ENCODE measurements at places on chromosomes 2 and 18.

DNA sequence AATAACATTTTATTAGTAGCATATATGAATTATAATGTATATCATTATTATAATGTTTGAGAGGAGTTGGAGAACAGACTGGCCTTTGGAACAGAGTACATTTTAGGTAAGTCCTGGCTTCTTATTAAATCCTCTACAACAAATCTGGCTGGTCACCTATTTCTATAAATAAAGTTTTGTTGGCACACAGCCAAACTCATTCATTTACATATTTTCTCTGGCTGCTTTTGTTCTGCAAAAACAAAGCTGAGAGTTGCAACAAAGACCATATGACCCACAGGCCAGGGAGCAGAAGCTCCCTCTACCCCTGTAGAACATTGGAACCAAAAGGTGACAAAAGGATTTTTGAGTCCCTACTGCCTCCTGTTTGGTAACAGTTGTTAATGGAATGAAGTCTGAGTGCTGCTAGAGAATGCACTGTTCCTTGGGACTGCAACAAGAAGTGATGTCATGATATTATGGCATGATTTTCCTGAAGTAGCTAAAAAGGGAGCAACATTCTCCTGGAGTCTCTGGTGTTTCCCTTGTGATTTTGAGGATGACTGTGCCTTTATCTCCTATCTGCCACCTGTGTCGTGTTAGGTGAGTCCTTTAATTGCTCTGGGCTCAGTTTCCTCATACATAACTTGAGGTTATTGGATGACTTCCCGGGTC lies 22.0 kb upstream of the SP9 start:
- DNase-seq = no peak

GRCh38 chr2:227793148-227793712 lies 20.4 kb upstream of the CCL20 start:
- DNase-seq = no peak

GRCh38 chr2:58913082-58913726 lies 672.1 kb upstream of the FANCL start:
- no peak for DNase-seq

DNA sequence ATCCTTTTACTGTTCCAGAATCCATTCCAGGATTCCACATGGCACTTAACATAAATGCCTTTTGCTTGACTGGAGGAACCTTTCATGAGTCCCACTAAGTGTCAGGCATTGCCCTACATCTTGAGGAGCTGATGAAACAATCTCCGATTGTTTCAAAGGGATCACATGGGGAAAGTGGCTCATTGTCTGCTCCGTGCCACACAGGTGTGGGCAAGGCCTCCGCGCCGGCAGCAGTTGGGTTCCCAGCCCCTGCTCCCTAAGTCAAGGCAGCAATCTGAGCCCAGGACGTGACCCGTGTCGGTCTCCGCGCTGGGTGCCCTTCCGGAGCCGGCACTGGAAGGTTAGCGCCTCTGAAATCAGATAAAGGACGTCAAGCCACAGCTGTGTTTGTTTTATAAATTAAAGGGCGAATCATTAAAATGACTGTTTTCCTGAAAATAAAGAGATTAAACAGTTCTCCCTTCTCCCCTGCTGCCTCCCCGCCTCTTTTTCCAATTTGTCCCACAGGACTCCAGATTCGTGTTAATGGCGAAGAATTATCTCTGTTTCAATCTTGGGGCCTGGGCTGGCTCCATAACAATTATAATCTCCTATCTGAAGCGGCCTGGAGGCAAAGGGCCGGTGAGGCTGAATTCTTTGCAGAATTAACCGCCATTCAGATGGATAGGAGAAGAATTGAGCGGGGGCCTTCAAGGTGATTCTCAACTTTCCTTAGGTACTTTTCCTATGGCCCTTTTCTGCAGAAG lies 84.3 kb upstream of the FZD7 start:
- no peak for DNase-seq

- no peak for DNase-seq
Observed at GRCh38 chr2:82314836-82315472, 2010.4 kb upstream of the LRRTM1 start.

DNA sequence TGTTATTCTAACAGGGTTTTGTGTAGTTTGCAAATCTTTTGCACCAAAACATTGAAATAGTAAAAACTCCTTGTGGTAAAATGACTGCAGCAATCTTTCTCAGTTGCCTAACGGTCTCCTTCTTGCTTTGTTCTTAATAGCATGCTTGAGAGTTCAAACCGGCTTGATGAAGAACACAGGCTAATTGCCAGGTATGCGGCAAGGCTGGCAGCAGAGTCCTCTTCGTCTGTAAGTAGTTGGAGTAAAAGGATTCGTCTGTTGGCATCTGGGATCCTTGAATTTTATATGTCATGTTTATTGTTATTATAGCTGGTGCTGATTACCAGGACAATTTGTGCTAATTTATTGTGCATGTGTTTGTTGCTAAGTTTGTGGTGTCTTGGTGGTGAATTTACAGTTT lies 138.1 kb downstream of the DTNA start:
- no peak for DNase-seq

GRCh38 chr2:240930631-240931318 lies 24.6 kb downstream of the CROCC2 start:
- DNase-seq = no peak

GRCh38 chr2:56508662-56509061 lies 324.9 kb downstream of the CCDC85A start:
- DNase-seq = no peak

DNA sequence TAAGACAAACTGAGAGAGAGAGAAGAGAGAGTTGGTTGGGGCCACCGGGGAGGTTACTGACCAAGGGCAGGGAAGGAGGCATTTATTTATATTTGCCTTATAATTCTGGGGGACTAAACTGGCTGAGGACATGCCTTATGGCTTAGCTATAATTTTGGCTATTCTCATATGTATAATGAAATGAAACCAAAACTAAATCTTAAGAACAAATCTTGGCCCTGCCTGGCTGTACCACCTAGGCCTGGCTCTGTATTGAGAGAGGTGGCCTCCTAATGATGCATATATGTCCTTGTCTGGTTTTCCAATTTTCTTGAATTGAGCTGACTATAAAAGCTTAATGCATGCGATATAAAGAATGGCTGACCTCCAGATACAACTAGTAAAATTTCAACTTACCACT lies 3.5 kb upstream of the PPP1CB start:
- no peak for DNase-seq

GRCh38 chr18:46067438-46068007 lies 4.5 kb downstream of the PSTPIP2 start:
- DNase-seq = no peak

DNA sequence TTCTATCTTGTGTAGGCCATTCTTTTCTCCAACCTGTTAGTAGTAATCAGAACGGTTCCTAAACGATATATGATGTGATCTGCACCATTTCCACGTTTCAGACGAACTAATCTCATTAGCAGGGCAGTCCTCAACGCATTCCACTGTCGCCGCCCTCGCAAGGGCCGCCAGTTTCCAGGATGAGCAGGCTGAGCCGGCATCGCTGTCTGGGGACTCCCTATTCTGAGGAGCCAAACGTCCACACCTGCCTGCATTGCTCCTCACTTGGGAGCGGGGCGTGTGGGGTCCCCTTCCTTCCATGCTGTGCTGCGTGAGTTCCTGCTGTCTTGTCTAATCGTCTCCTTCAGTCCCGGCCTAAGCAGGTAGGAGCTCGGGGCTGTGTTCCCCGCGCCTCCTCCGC lies 76.6 kb downstream of the PSMG2 start:
- DNase-seq = no peak

DNA sequence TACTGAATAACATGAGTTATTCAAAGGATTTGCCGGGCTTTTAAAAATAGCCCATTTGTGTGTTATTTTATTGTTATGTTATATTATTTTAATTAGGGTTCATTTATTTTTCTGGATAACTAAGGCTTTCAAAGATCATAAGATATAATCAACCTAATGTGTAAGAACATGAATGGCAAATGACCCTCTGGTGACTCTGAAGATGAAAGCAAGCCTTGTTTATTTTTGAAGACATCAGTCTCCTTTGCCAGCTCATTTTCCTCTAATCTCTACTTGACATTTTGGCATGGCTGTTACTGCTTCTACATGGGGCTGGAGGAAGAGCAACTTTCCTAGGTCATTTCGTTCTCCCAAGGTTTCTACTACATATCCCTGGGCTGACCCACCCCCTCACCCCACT lies 10.6 kb downstream of the FAP start:
- no peak for DNase-seq

- DNase-seq = no peak
Observed at GRCh38 chr2:191178806-191179514, 28.2 kb upstream of the STAT4 start.

DNA sequence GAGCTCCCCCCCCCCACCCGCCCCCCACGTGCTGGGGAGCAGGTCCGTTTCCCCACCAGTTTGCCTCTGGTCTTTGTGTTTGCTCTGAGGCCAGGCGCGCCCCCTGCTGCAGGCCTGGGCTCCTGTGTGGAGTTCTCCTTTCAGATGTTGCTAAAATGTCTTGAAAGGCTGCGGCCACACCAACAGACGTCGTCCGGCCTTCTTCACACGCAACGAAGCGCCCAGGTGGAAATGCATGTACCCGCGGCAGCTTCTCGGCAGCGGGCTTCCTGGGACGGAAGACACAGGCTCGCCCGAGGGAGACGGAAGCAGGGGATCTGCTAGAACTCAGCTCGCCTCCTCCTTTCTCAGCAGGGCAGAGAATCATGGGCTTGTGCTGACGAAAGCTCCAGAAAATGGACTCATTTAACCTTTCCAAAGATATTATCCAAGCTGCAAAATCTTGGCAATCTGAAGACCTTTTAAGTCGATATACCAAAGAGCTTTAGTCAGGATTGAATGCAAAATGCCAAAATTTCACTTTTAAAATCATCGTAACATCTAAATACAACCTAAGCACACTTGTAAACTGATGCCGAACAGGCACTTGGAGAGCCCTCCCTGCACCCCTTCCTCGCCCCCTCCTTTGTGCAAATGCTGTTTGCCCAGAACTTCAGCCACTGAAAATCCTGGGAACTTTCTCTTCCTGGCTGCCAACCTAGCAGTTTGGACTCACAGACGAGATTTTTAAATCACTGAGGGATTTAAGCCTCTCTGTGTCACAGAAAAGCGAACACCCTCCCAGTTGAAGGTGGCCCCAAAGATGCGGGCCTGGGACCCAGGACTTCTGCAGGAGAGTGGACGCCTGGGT lies 125.5 kb upstream of the ZNF516 start:
- DNase-seq = peak; percentile 19

DNA sequence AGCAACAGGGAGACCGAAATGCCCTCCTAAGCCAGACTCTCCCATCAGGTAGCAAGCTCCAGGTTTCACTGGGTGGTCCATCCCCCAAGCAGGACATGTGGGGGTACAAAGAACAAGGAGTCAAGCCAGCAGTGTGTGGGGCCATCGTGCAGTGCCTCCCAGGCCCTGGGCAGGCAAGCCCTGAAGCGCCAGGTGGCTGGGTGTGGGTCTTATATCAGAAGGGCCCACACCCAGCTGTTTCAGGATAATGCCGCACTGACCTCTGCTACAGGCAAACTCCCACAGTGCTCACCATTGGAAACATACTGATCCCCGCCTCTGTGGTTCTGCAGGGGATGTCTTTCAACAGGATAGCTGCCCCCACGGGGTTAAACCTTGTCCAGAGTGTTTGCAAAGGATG lies 174.2 kb upstream of the SMAD2 start:
- no peak for DNase-seq

DNA sequence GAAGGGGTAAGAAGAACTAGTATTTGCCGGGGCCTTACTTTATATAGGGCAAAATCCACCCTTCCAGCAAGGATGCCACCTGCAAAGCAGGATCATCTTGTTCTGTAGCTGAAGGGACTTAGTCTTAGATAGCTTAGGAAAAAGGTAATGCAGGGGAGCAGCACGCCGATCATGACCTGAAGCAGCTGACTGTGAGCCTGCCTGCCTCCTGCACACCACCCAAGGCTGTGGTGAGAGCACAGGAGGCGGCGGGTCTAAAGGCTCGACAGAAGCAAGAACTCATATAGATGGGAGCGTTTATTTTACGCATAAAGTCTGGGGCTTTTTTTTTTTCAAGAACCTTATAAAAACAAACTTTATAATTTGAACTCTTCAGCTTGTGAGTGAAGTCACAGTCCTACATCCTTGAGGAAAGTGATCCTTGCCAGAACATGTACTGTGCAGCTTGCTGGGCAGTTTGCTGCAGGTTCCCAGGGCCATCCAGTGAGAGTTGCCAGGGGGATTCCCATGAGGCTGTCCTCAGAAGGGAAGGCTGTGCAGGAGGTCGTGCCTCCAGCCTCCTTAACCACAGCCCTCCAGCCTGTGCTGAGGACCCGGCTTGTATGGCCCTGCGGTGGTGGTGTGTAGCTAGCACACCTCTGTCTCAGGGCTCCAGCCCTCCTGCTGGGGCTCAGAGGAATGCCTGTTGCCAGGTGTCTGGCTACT lies 92.1 kb downstream of the RNF144A start:
- DNase-seq = no peak

GRCh38 chr2:96903815-96904214 lies 33.9 kb upstream of the SEMA4C start:
- no peak for DNase-seq

GRCh38 chr2:124985270-124985669 lies 960.2 kb downstream of the CNTNAP5 start:
- no peak for DNase-seq

DNA sequence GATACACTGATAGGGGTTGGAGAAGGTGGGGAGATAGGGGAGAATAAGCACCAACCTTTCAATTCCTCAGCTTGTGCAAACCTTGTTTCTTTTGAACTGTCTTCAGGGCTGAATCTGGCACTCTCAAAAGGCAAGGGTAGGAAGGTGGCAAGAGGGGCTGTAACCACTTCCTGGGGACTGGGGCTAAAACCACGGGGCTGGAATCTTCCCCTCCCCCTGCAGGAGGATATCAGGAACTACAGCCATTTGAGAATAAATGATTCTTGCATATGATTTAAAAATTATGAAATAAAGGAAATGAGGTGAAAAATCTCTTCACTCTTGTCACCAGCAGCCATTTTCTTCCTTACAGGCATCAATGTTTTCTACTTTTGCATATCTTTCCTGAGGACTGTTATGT lies 50.8 kb downstream of the ATOH8 start:
- no peak for DNase-seq

DNA sequence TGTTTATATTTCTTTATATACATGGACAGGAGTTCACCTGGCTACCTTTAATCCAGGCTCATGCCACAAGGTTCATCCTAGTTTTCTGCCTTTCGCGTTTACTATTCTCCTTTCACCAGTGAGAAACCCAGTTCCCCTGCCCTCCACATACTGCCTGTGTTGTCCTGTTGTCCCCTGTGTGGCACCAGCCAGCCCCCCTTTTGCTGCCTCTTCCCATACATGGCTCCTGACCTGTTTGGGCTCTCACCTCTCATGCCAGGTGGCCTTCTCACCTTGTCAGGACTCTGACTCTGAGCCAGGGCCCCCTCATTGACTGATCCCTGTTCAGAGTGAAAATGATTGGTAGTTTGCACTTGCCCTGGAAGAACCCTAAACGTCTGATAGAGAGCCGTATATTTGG lies 13.6 kb downstream of the ASB1 start:
- no peak for DNase-seq

GRCh38 chr2:131034122-131035051 lies 58.9 kb downstream of the FAM168B start:
- DNase-seq = no peak

- no peak for DNase-seq
Observed at GRCh38 chr2:175864137-175864850, 137.8 kb downstream of the LNPK start.
